GM10248 (cell line): ENCODE measurements at places on chromosomes 3 and 15.

GRCh38 chr15:100526027-100526481, 2.7 kb downstream of the CERS3 start:
- no peak for DNase-seq

DNA sequence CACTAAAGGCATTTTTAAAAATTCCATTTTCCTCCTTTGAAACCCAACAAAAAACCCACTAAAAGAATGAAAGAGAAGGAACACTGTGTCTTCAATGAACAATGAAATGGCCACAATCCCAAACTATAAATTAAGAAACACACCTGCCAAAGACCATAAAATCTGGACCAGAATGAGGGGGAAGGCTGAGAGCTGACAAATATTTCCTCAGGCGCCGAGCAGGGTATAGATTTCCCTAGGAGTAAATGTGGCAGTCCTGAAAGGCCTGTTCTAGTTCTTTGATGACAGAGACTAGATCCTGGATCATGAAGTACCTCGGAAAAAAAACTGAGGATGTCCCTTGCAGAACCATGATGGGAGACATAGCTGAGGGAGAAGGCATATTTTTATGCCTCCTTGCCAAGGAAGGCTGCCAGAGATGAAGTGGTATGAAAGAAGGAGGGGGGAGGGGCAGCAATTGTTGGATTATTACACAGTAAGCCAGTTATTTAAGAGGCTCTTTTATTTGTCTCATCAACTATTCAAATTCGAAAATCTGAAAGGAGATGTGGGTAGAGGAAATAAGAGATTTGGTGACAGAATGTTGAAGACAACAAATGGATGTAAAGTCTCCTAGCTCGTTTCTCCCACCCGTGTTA, 275.3 kb upstream of the GOLGA6L4 start:
- DNase-seq, result no peak

DNA sequence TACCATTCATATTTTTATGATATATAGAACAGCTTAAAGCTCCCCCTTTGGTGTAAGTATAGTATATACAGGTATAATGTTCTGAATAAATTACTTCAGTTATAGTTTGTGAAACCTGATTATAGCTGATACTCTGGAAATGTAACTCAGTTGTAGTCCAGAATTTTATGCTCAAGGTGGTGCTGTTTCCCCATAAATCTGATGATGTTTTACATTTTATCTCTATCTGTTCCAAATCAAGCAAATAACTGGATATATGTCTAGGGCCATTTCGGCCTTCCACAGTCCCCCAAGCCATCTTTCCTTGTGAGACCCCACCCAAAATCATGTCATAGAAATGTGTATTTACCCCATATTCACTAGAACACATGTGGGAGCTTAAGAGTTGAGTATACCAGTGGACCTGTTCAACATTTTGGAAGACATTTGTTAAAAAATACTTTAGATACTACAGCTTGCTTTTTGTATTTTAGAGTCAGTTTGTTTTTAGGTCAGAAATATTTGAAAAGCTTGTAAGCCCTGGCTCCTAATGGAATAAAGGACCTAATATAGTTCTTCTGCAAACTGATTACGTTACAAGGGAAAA, 107.1 kb downstream of the ATG7 start:
- peak; percentile 26 for DNase-seq

DNA sequence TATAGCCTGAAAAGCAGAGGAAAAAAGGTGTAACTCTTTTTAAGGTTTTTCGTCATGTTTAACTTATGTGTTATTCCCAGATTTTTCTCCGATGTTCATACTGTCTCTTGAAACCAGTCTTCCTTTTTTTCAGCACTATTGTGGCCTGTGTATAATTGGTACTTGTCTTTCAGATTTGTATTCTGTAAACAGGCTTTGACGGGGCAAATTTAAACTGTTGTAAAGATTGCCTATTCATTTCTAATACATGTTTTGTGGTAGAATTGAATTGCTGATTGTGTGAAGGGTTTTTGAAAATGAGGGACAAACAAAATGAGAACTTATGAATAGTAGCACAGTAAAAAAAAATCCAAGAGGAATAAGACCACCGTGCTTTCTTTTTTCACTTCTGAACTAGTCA, 33.6 kb downstream of the AKAP13 start:
- no peak for DNase-seq

- no peak for DNase-seq
Observed at GRCh38 chr15:91710080-91710698, 143.3 kb upstream of the SLCO3A1 start.

- no peak for DNase-seq
Observed at GRCh38 chr3:111852540-111852939, 6.5 kb upstream of the PHLDB2 start.

GRCh38 chr3:195238081-195238571, 32.8 kb downstream of the XXYLT1 start:
- DNase-seq, result no peak

- DNase-seq, result no peak
Observed at GRCh38 chr3:67198374-67198773, 200.3 kb downstream of the KBTBD8 start.

- no peak for DNase-seq
Observed at GRCh38 chr3:156460206-156460611, 94.7 kb downstream of the SSR3 start.

DNA sequence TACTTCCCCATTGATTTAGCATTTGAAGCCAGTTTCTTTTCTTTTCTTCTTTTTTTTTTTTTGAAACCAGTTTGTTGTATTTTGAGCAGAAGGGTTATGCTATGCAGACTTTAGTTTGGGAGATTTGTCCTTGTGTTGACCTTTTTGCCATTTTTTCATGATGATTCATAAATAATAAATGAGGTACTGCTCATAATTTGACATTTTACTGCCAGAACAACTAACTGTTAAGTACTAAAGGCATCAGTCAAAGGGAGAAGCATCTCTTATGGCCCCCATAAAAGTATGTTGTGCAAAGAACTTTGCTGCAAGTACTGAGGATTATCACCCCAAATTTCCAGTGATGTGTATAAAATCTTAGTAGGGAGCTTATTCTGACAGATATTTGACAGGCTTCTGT, 1.7 kb upstream of the GPR87 start:
- no peak for DNase-seq

DNA sequence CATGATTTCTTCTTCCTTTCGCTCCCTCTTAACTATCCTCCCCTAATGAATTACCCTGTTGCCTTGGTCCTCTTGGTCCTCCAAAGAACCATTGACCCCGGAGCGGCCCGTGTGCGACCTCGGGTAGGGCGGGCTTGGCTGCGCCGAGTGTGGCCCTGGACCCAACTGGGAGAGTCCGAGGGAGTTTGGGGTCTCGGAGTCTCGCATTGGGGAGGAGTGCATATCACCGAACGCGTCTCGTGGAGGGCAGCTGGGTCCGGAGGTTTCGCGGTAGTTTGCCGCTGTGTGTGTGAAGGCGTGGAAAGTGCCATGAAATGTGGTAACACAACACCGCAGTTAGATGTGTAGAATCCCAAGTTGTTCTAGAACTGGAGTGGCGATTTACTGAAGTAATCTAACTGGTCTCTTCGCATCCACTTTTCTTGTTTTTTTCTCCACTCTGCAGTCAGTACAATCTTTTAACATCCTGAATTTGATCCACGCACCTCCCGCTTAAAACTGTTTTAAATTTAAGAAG, 363 bp downstream of the GTF2E1 start:
- no peak for DNase-seq

DNA sequence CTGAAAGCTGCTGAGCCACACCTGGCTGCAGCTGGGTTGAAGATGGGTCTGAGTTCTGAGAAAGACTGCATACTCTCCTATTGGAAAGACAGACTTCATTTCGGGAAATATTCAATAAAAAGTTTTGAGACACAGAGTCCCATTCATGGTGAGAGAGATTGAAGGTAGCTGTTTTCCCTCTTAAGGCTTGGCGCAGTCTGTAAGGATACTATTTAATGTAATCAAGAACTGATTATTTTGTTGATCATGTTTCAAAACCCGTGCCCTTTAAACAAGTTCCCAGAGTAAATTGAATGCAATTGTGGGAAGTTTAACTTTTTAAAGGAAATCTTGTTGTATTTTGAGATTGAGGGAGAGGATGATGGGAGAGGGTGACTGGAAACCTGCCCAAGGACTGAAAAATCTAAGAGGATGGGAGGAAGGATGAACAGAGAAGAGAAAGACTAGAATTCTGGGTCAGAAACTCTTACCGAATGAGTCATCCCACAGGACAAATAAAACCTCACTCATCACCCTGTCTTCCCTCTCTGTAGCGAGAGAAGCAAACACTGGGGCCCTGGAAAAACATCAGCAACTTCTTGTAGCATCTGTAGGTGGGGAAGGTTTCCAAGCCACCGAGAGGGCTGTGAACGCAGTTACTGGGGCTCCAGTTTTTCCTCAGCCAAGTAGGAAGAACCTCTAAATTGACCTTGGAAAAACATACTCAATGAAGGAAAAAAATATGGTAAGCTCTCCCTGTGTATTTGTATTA, 193.2 kb upstream of the TPRG1 start:
- no peak for DNase-seq

GRCh38 chr15:86620157-86620556, 540.5 kb downstream of the AGBL1 start:
- DNase-seq, result no peak

- no peak for DNase-seq
Observed at GRCh38 chr3:159624616-159625015, 364.0 kb upstream of the IL12A start.

DNA sequence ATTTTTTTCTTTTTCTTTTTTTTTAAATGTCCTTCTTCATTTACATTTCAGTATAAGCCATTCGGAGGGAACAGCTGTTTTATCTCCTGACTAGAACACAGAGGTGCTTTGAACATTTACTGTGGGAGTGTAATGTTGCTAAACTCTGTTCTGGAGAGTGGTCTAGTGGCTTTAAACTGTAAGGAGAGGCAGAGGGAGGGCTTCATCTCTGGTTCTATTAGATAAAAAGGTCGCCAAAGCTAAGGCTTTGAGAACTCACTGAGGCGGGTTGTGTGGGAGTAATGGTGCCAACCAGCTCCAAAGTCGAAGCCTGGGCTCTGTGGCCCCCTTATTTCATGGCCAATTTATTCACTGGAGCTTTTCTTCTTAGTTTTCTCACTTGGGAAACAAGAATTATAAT, 133.2 kb downstream of the ANXA2 start:
- DNase-seq, result no peak

DNA sequence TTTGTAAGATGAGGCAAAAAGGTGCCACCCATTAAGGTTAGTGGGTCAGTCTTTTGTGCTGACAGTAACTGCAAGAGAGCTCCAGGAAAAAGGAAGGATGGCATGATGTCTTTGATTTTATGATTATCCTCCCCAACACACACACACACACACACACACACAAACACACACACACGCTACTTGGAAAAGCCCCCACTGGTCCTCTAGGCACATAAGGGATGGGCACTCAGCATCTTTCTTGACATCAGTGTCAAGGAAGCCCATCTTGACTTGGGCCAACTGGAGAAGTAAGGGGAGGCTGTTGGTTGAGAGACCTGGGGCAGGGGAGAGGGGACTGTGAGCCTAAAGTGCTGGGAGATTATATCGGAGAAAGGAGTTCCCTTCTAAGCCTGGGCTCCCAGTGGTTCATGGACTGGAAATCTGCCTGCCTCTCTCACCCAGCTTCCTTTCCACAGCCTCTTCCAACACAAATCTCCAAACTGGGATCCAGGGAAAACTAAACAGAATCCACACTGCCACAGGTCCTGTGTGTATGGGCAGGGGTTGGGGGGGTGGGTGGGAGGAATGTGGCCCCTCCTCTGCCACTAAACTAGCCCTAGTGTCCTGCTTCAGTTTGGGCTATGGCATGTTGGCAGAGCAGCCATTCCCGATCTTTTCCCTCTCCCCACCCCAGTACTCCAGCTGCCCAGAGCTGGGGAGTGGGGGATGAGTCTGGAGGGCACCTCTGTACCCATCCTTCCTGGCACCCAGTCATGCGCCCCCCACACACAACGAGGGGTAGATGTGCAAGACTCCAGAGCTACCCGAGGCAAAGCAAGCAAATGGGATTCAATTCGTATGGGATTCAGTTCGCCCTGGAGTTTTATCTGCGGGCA, 1.6 kb downstream of the AMOTL2 start:
- DNase-seq, result no peak

DNA sequence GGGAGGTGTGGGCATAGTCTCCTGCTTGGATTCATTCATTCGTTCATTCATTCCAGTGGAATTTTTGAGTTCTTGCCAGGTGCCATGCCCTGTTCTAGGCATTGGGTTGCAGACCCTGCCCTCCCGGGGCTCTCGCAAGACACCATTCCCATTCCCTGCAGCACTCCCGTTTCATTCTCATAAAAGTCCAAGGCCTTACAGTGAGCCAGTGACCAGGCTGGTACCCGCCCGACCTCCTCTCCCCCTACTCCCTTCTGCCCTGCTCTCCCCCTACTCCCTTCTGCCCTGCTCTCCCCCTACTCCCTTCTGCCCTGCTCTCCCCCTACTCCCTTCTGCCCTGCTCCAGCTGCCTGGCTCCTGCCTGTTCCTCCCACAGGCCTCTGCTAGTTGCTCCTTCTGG, 41.9 kb downstream of the AMOTL2 start:
- no peak for DNase-seq

- no peak for DNase-seq
Observed at GRCh38 chr3:171956705-171957104, 82.7 kb upstream of the FNDC3B start.

GRCh38 chr3:175495331-175495730, 636.2 kb downstream of the NAALADL2 start:
- DNase-seq, result peak; percentile 15

DNA sequence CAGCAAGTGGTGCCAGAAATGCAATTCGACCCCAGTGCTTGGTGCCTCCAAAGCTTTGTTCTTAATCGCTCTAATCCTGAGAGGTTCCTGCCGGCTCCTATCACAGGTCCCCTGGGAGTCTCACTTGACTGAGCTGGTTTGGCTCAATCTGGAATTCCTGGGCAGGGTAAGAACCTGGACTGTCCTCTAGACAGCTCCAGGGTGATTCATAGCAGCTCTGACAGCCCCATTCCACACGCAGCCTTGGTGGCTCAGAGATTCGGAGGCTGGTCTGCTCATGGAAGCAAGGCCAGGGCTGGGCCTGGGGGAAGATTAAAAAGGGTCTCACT, 37.9 kb downstream of the MYO5C start:
- DNase-seq, result no peak

- DNase-seq, result no peak
Observed at GRCh38 chr3:151387842-151388241, 3.3 kb upstream of the P2RY12 start.

- DNase-seq, result peak; percentile 60
Observed at GRCh38 chr3:188954590-188955208, 217.1 kb upstream of the TPRG1 start.

GRCh38 chr3:195717416-195717815, 3.4 kb upstream of the MUC20 start:
- DNase-seq, result no peak

- DNase-seq, result no peak
Observed at GRCh38 chr3:178059836-178060235, 476.4 kb upstream of the KCNMB2 start.

DNA sequence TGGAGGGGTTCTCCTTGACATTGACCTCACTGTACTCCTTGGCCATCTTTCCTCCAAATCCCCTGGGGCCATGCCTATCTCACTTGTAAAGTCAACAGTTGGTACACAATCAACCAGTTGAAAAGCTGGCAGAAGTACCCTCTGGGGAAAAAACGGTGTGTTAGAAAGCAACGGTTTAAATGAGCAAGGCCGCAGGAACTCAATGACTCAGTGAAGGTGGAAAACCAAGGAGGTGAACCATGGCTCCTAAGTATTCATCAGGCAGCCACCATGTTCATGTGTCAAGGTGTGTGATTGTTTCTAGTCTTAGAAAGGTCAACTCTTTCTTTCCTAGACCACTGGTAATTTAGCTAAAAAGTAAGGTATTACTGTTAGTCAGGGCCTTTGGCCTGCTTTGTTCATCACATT, 130.9 kb upstream of the SATB1 start:
- DNase-seq, result no peak

GRCh38 chr3:159724627-159725026, 264.0 kb upstream of the IL12A start:
- DNase-seq, result no peak
